ENCODE measurements at places on chromosomes 16 and 17.

- peak; percentile 78 for DNase-seq
Observed at GRCh38 chr16:23510164-23510914, at the start of gene GGA2. Gene GGA2 (minus strand): TSS chr16:23510494. CDS start chr16:23510411, 83 bp downstream.

GRCh38 chr16:89618109-89618998, 4.9 kb downstream of the DPEP1 start:
- DNase-seq = no peak

GRCh38 chr16:4345836-4346781, 5.0 kb downstream of the PAM16 start:
- DNase-seq = no peak

DNA sequence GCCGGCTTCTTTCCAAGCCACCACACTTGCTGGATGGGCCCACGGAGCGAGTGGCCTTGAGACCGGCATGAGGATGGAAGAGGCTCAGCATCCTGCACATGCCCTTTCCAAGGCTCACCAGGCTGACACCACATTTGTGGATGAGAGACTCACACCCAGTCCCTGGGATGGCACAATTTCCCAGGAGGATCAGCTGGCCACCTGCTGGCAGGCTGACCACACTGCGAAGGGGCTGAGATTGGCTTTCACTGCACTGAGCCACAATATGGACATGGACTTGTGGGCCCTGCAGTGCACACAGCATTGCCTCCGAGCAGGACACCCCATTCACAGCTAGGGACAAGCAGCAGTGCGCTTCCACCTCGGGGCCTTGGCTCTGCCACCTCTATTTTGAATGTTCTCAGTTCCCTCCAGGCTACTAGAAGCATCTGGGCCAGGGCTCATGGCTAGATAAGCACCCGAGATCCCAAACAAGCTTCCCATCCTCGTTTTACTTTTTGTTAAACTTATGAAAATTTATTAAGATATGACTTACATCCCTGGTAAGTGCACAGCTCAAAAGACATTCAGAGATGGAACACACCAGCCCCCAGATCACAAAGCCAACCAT, 25.3 kb upstream of the KSR1 start:
- no peak for DNase-seq

DNA sequence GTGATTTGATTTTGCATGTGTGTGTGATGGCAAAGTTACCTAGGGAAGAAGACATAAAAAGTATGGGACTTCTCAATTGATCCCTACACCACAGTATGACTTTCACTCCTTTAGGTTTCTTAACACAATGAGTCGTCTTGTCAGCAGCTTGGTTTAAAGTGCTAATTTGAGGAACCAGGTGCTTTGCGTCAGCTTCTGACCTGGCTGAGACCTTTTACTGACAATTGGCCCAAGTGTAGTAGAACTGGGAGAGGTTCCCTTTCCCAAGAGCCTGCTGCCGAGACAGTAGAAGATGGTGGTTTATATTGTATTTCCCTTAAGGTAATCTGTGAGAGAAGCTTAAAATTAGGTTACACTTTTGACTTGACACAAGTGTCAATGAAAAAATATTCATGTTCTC, 54.9 kb downstream of the LDHD start:
- no peak for DNase-seq

- DNase-seq = no peak
Observed at GRCh38 chr17:72471296-72471695, 350.5 kb downstream of the SOX9 start.

DNA sequence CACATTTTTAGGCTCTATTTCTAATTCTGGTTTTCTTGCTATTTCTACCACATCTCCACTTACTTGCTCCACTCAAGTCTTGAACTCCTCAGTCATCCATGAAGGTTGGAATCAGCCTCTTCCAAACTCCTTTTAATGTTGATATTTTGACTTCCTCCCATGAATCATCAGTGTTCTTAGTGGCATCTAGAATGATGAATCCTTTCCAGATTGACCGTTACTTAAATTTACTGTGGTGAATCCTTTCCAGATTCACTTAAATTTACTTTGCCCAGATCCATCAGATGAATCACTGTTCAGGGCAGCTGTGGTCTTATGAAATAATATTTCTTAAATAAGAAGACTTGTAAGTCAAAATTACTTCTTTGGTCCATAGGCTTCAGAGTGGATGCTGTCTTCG, 32.4 kb downstream of the CLTC start:
- no peak for DNase-seq

- DNase-seq = no peak
Observed at GRCh38 chr16:46748775-46749705, 896 bp upstream of the MYLK3 start.

DNA sequence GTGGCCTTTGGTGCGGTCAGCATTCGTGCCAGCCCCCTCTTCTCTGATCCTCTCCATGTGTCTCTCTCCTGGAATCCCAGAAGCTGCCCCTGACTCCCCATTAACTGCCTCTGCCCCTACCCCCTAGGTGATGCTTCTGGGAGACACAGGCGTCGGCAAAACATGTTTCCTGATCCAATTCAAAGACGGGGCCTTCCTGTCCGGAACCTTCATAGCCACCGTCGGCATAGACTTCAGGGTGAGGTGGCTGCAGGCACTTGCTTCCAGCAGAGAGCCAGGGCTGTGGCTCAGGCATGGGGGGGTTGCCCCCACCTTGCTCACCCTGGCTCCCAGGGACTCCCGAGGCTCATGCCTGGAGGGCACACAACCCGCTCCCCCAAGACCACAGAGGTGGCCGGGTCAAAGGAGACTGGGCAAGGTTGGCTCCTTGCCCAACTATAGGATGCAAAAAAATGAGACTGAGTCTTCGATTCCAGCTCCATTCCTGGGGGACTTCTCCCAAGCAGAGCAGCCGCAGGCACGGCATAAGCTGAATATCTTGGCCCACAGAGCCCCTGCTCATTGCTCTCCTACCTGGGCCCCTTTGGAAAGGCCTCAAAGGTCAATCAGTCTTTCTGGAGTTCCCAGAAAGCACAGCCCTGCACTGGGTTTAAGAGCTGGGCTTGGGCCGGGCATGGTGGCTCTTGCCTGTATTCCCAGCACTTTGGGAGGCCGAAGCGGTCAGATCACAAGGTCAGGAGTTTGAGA, 3.8 kb downstream of the RAB37 start:
- DNase-seq = no peak

DNA sequence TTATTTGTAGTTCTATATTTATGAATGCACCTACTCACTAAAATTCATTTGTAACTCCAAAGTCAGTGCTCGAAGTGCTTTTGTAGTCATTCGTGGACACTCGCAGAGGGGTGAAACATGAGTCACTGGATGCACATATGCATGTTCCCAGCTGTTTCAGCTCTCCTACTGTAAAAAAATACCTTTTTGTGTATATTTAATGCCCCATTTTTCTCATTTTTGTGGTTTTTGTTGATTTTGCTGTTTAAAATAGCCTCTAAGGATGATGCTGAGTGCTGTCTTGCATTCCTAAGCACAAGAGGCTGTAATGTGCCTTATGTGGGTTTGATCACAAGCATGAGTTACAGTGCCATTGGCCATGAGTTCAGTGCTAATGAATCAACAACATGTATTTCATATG, 30.6 kb downstream of the CENPV start:
- no peak for DNase-seq

GRCh38 chr16:13829697-13830299, 90.2 kb upstream of the ERCC4 start:
- DNase-seq = no peak

DNA sequence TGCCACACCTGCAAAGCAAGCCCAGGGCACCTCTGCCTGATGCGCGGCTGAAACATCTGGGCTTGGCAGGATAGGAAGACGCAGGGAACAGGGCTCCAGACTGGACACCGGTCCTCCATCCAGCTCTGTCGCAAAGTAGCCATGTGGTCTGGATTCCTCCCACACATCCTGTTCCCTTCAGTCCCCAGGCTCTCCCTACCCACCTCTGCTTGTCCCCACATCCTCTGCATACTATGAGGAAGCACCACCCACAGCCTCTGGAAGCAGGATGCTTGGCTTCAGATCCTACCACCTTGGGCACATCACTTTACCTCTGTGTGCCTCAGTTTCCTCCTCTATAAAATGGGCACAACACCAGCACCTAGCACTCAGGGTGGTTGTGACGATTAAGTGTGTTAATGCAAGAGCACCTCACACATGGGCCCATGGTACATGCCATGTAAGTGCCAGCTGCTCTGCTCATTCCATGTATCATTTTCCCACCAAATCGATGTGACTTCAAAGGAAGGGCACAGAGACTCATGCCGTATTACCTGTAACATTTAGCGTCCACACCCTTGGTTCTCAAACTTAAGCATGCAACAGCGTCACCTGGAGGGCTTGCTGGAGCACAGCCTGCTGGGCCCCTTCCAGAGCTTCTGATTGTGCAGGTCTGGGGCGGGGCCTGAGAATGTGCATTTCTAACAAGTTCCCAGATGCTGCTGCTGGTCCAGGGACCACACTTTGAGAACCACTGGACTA, 138.6 kb upstream of the SDK2 start:
- no peak for DNase-seq

- no peak for DNase-seq
Observed at GRCh38 chr16:81313701-81314602, 810 bp upstream of the GAN start.

GRCh38 chr16:20042848-20043247, 30.8 kb downstream of the GPR139 start:
- DNase-seq = no peak

GRCh38 chr16:17397499-17397891, 73.3 kb downstream of the XYLT1 start:
- DNase-seq = no peak

DNA sequence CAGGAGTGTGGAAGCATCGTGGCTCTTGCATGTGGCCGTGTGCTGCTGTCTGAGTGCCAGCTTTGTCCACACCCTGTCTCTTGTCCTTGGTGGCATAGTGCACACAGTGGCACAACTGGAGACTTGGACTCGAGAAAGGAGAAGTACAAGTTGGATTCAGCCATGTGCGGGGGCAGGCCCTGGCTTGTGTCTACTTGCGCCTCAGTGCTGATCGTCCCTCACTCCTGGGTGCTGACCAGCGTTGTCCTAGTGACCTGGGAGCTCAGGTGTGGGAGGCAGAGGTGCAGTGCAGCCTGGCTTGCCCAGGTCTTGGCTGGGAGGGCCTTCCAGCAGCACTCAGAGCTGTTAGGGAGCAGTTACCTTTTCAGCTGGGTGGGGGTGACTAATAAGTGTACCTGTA, 20.6 kb downstream of the MPRIP start:
- DNase-seq = no peak

DNA sequence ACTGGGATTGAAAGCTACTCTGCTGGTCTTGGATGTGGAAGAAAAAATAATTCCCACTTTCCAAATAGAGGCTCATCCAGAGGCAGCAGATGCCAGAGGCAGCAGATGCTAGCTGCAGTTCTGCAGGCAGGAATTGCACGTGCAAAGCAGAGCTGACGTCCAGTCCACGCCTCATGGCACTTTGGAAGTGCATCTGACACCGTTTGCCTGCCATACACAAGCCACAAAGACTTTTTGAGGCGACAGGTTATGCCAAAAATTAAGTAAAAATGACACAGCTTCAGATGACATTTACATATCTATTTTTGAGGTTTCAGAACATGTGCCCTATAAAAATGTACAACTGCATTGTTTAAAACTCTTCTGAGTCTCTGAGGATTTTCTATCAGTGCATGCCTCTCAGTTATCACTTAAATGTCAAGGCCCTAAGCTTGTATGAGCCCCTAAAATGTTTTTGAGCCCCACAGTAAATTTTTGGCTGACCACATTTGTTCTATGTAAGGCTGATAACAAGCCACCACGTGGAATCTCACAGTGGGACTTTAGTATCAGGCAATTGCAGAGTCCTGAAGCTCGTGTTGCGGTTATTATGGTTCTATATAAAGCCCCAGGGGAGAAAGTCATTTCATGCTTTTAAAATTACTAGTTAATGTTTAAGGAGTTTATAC, 239.2 kb downstream of the PRKCA start:
- DNase-seq = no peak

DNA sequence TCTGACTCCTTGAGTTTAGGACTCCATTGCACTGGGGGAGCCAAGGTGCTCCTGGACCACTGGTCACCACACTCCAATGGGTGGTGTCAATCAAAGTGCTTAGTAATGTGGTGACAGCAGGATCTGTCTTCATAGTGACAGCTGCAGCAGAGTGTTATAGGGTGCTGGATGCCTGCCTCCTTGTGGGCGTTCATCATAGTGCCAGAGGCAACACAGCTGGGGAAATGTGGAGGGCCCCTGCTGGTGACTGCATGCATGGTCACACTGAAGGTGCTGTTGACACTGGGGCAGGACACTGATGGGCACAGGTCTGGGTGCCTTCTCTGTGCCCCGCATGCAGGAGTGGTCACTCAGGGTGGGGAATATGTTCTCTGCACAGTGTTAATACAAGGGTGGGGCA, 177.5 kb upstream of the CDH8 start:
- no peak for DNase-seq

DNA sequence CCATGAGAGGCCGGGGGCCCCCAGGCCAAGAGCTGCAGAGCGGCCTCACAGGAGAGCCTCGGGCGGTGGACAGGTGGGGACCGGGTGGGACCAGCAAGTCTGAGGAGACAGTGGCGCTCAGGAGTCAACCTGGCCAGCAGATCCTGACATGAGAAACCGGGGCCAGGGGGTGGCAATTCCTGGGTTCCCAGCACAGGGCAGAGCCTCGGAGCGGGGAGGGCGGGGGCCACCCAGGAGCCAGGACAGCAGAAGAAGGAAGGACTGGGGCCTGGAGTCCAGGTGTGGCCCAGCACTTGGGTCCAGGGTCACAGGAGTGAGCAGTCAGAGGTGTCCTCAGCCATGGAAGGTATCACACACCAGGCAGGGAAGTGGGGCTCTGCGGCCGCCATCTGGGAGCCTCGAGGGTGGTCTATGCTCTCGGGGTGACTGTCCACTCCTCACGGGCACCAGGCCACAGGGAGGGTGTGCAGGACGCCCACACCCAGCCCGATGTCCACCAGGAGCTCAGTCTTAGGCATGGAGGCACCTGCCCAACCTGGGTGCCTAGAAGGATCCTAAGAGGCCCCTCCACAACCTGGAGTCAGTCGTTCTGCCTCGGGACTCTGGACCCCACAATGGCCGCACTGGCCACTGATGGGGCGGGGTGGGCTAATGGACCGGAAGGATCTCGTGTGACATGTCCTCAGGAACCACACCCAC, 29.1 kb downstream of the PIEZO1 start:
- DNase-seq = no peak

DNA sequence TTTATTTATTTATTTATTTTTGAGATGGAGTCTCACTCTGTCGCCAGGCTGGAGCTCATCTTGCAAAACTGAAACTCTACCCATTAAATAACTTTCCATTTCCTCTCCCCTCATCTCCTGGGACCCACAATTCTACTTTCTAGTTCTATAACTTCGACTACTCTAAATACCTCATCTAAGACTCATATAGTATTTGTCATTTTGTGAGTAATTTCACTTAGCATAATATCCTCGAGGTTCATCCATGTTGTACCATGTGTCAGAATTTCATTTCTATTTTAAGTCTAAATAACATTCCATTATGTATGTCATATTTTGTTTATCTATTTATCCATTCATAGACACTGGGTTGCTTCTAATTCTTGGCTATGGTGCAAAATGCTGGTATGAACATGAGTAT, 5.1 kb upstream of the NT5M start:
- no peak for DNase-seq

DNA sequence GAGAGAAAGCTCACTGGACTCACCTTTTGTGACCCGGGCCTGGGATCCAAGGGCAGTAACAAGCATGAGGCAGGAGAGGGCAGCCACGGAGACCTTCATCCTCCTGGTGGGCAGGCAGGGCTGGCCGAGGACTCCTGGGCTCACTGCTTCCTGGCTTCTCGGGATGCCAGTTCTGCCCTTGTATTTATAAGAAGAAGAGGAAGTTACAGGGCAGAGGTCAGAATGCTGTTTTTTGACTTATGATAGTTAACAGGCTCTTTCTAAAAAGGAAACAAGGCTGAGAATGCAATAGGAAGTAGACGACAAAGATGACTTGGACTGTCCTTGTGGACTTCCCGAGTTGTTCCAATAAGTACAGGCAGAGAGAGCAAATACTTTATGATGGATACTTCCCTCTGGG, at the start of gene CCL23:
Gene CCL23, minus strand, starts transcription at position 174 of the 400 bp plus-strand sequence. Its CDS starts 75 bp downstream, at position 99.
- no peak for DNase-seq

Data from stimulated activated CD4-positive, alpha-beta T cell treated with anti-CD3 and anti-CD28 coated beads, Interleukin-1b, Interleukin-23, amount 100 ng/mL, for 4 hours (primary cell).